ENCODE measurements at places on chromosomes 7 and 10. TPM values are rescaled to one million over a fixed set of nuclear protein-coding genes. Genes with fewer than 3 reads are reported as not detected.

The LDB3 gene
- total RNA-seq, result 8.5 TPM

The RAB19 gene
- total RNA-seq, result not detected

The ITPRID1 gene
- total RNA-seq, result 0.58 TPM

The GARIN1A gene
- 1.1 TPM for total RNA-seq

The CLRN3 gene
- total RNA-seq, result not detected

The TMEM176B gene
- total RNA-seq, result 79.5 TPM

The OR2A12 gene
- total RNA-seq, result not detected

The SH2B2 gene
- total RNA-seq, result 0.37 TPM

The AKR1B15 gene
- total RNA-seq, result not detected

The RET gene
- total RNA-seq, result not detected

The CALCR gene
- total RNA-seq, result not detected

GRCh38 chr7:116353647-116354046, 143.3 kb downstream of the TES start:
- peak; percentile 73 for DNase-seq

- DNase-seq, result peak; percentile 58
Observed at GRCh38 chr10:22253580-22253882, 35.7 kb upstream of the EBLN1 start.

GRCh38 chr10:42999385-43000020, 77.4 kb upstream of the RET start:
- DNase-seq, result no peak

GRCh38 chr10:120897343-120897742, 46.2 kb downstream of the WDR11 start:
- DNase-seq, result no peak

- no peak for DNase-seq
Observed at GRCh38 chr7:41097501-41097900, 605.4 kb downstream of the INHBA start.

- DNase-seq, result no peak
Observed at GRCh38 chr7:96823274-96823673, 113.6 kb upstream of the SEM1 start.

DNA sequence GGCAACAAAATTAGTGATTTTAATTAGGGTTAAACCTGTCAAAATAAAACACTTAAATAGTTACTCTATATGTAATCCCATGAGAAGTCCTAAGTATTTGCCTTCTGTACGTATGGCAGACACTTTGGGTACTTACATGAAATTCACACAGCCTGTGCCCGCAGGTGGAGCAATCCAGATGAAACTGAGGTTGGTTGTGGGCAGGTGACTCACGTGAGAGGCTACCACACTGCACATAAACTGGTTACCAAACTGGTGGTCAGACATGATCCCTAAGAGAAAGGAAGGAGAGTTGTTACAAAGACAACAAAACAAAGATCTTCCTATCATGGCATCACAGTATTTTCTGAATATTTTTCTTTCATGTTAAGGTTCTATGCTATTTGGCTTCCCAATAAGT, 156.1 kb downstream of the RELN start:
- no peak for DNase-seq

- DNase-seq, result no peak
Observed at GRCh38 chr7:147578196-147578595, 1012.4 kb upstream of the C7orf33 start.

DNA sequence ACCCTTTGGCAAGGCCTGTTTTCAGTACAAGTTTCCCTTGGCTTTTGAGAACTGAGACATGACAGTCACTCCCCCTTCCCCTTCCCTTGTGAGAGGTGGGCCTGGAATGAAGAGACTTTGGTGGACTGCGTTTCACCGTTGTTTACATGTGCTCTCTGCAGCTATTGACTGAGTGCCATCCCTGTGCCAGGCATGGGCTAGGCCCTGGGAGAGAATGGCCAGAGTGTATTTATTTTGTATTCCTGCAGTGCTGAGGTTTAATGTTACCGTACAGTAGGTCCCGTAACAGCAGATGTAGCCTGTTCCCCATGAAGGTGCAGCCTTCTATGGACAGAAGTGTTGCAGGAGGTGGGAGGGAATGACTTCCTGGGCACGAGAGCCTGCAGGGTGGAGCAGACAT, 50.0 kb downstream of the TACR2 start:
- no peak for DNase-seq

DNA sequence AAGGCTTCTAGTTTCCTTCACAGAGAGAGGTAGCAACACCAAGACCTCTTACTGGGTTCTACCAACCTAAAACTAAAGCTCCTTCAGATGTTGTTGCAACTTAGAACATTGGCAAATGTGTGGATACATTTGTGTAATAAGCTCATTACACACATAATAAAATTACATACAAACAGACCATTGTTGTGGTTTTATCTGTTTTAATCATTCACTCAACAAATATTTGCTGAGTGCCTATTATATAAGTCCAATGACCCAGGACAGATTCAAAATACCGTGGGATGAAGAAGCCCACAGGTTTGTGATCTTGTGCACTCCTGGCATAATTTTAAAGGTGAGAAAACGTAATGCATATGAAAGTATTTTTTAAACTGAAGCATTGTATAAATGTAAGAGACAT, 160.4 kb upstream of the NPVF start:
- DNase-seq, result no peak

- no peak for DNase-seq
Observed at GRCh38 chr7:37901236-37901827, 15.3 kb downstream of the SFRP4 start.

GRCh38 chr7:373818-374705, 84.1 kb downstream of the FOXL3 start:
- peak; percentile 48 for DNase-seq

DNA sequence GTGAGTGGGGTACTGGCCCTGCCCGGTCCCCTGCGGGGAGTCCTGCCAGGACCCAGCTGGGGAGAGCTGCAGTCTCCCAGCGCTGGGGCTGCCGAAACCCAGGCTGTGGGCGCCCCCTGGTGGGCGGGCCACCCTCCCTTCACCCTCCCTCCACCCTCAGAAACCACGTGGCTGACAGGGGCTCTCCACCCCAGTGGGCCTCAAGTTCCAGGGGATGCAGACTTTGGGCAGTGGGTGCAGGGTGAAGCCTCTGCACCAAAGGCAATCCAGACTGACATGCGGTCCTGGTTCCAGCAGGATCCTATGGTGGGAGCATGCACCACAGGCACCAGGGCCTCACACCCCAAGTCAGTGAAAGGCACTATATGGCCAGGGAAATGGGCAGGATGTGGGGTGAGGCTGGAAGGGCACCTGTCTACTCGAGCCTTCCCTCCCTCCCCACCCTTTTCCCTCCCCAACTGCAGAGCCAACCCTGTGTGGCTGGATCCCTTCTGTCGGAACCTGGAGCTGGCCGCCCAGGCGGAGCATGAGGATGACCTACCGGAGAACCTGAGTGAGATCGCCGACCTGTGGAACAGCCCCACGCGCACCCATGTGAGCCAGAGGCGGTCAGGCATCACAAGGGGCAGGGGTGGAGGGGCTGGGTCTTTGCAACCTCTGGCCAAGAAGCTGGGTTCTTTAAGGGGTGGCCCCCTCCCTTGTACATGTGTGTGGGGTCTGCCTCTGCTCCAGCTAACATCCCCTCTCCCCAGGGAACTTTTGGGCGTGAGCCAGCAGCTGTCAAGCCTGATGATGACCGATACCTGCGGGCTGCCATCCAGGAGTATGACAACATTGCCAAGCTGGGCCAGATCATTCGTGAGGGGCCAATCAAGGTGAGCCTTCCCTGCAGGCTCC, 38.8 kb downstream of the PSAP start:
- peak; percentile 78 for DNase-seq

DNA sequence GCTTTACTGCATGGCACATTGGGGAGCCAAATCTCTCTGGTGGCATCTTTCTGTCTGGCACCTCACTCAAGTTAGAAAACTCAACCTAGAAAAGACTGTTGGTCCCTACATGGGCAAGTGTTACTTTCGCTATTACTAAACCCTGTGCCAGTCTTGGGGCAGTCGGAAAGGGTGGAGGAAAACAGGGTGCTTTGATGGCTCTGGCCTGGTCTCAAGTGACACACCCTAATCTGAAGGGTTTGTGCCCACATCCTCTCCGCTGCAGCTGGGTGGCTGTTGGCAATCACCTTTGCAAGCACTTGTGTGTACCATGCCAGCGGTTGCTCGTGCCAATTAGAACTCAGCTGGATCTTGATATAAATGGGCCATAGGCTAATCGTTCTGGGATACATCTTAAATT, 159.8 kb upstream of the ITGB1 start:
- DNase-seq, result no peak

- no peak for DNase-seq
Observed at GRCh38 chr7:155831807-155832524, 19.7 kb upstream of the SHH start.

DNA sequence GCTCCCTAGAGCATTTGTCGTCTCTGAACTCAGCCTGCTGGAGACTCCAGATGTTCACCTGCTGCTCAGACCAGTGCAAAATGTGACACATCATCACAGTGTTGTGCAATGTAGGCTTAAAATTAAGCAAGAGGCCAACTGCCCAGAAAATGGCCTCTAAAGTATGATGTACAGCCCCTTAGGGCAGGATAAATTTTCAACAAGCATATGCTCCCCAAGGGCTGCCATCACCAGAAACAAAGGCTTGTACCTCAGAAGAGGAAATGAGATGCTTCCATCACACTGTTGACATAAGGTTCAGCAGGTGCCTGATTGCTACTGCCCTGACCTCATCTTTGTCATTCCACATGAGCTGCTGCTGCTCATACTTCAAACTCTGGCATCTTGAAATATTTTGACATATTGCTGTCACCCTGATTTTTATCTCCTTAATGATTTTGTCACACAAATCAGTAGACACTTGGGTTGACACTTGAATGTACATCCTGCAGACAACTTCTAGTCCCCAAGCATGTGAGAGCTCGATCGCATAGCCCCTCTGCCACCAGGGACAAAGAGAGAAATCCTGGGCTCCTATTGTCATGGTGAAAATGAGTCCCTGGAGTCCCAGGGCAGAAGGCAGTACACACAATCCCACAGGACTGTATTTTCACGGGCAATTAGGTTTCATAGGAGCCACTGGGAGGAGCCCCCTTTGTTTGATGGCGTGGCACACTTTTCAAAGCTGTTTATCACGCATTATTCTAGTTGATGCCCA, 219.7 kb upstream of the STK17A start:
- no peak for DNase-seq

- DNase-seq, result no peak
Observed at GRCh38 chr7:112433289-112433688, 17.0 kb upstream of the IFRD1 start.

DNA sequence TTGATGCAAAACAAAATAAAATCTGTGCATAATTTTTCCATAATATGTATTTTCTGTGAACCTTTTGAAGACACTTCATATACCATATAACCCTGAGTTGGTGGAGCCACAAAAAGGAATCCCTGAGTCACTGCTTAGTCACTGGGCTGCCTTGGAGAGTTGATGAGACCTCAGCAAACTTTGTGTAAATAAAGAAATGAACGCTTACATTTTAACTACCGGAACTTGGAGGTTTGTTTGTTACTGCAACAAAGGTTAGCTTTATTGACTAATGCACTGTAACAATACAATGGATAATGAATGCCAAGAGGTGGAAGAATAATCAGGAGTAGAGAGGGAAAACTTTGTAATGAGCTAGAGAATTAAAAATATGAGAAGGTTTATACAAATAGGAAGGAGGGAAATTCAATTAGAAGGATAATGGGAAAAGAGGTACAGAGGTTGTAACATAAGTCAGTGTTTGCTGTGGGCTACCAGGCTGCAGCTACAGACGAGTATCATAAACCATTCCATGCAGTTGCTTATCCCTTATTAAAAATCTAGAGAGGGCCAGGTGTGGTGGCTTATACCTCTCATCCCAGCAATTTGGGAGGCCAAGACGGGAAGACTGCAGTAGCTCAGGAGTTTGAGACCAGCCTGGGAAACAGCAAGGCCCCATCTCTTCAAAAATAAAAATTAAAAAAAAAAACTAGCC, 1042.1 kb downstream of the TYW1 start:
- DNase-seq, result no peak

DNA sequence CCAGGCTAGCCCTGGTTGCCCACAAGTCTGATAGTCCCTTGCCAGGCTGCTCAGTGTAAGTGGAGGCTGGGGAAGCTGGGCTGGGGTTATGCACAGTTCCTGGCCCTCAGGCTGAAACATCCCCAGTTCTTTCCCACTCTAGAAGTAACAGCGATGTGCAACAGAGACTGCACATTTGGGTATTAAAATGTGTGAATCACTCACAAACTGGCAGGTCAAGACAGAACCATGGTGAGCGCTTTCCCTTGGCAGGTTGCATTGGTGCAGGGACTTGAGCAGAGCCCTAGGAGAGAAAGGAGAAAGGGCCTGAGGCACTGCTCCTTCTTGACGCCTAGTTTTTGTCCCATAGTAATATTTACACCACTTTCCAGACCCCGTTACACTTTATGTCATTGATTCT, 56.1 kb upstream of the SLC35B4 start:
- no peak for DNase-seq

DNA sequence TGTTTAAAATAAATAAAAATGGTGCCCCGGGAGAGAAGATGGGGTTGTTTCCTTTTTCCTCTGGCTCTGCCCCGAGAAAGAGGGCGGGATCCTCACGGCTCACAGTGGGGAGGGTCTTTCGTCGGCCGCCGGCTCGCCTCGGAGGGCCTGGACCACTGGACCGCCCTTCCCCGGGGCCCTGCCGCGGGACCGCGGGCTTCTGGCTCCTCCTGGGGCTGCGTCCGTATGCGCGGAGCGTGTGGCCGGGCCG, 3.5 kb upstream of the IGF2BP3 start:
- no peak for DNase-seq

DNA sequence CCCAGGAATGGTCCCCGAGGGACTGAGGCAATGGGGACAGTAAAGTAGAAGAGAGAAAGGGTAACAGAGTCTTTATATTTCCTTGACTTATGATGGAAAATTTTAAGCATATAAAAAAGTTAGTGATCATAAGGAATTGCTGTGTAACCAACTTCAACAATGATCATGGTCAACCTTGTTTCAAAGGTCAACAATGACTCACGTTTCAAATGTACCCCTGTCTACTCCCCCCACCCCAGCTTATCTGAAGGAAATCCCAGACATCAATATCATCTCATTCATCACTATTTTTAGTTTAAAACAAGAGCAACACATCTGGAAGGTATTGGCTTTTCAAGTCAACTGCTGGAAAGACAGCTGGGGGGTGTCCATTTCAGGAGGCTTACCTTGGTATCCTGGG, 92.9 kb downstream of the SMURF1 start:
- no peak for DNase-seq
